ENCODE measurements at places on chromosomes 16 and 17. TPM values are rescaled to one million over a fixed set of nuclear protein-coding genes. Genes with fewer than 3 reads are reported as not detected.

ITGAE gene
- total RNA-seq, result 30.9 TPM

KRT12 gene
- not detected for total RNA-seq

PDILT gene
- total RNA-seq, result not detected

MMP28 gene
- total RNA-seq, result 0.26 TPM

TP53TG3 gene
- not detected for total RNA-seq

NAA60 gene
- total RNA-seq, result 18.6 TPM

CD300E gene
- under 0.01 TPM for total RNA-seq

CACNA1H gene
- total RNA-seq, result not detected

CFDP1 gene
- total RNA-seq, result 47.1 TPM

CEMP1 gene
- not detected for total RNA-seq

TCAP gene
- total RNA-seq, result 0.32 TPM

ACSF2 gene
- total RNA-seq, result 17.2 TPM

LLGL2 gene
- total RNA-seq, result 0.32 TPM

ADGRG1 gene
- 3.1 TPM for total RNA-seq

AATK gene
- 0.22 TPM for total RNA-seq

HSF5 gene
- not detected for total RNA-seq

KCNH6 gene
- total RNA-seq, result not detected

INTS2 gene
- 16.2 TPM for total RNA-seq

HID1 gene
- 0.32 TPM for total RNA-seq

SGF29 gene
- 7.8 TPM for total RNA-seq

CLEC3A gene
- 0.22 TPM for total RNA-seq

G6PC1 gene
- not detected for total RNA-seq

PRRT2 gene
- 2.4 TPM for total RNA-seq

MYH2 gene
- total RNA-seq, result not detected

CA4 gene
- total RNA-seq, result not detected

DNAAF8 gene
- 1.8 TPM for total RNA-seq
